ENCODE measurements at places on chromosomes 11 and 22. TPM values are rescaled to one million over a fixed set of nuclear protein-coding genes. Genes with fewer than 3 reads are reported as not detected.
A peak's percentile ranks its signal among the peaks of the same experiment; 100 is the strongest.

GRCh38 chr22:37138849-37139561 lies 10.7 kb downstream of the IL2RB start:
- no peak for DNase-seq
- H3K36me3 ChIP-seq, result no peaks in the 10 kb centered on the region
- H3K27ac ChIP-seq, result no peak overlapping the region
- H3K4me3 ChIP-seq, result no peak overlapping the region
- no peaks in the 10 kb centered on the region for H3K27me3 ChIP-seq

DNA sequence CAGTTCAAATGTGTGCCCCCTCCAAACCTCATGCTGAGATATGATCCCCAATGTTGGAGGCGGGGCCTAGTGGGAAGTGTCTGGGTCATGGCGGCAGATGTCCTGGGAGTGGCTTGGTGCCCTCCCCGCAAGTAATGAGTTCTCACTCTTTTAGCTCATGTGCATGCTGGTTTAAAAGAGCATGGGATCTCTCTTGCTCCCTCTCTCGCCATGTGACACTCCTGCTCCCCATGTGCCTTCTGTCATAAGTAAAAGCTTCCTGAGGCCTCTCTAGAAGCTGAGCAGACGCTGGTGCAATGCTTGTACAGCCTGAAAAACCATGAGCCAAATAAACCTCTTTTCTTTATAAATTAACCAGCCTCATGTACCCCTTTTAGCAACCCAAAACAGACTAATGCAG lies 98.8 kb downstream of the SGSM3 start:
- peaks cover 2% of the 10 kb centered on the region for H3K4me1 ChIP-seq
- DNase-seq, result no peak
- no peaks in the 10 kb centered on the region for H3K27me3 ChIP-seq
- no peak overlapping the region for H3K27ac ChIP-seq

DNA sequence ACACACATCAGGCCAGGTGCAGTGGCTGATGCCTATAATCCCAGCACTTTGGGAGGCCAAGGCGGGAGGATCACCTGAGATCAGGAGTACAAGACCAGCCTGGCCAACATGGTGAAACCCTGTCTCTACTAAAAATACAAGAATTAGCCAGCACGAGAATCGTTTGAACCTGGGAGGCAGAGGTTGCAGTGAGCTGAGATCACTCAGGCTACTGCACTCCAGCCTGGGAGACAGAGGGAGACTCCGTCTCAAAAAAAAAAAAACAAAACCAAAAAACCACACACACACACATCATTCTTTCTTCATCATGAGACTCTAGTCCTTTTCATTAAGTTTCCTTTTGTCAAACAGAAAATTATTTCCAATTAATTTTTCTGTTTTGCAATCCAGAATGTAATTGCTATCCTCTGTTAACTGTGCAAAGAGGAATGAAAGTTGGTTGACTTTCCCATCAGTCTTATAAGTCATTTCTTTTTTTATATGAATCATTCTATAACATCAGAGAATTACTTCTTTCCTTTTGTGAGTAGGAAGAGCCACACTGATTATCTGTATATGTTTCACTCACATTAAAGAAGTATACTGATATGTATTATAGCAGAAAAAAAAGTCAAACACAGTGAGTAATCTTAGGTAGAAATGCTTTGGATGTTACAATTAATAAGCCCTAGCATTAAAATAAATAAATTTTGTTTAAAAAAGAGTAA lies 52.2 kb downstream of the HORMAD2 start:
- H3K27ac ChIP-seq, result no peak overlapping the region
- H3K4me3 ChIP-seq, result no peak overlapping the region
- H3K36me3 ChIP-seq, result no peaks in the 10 kb centered on the region
- H3K4me1 ChIP-seq, result no peaks in the 10 kb centered on the region
- DNase-seq, result no peak

DNA sequence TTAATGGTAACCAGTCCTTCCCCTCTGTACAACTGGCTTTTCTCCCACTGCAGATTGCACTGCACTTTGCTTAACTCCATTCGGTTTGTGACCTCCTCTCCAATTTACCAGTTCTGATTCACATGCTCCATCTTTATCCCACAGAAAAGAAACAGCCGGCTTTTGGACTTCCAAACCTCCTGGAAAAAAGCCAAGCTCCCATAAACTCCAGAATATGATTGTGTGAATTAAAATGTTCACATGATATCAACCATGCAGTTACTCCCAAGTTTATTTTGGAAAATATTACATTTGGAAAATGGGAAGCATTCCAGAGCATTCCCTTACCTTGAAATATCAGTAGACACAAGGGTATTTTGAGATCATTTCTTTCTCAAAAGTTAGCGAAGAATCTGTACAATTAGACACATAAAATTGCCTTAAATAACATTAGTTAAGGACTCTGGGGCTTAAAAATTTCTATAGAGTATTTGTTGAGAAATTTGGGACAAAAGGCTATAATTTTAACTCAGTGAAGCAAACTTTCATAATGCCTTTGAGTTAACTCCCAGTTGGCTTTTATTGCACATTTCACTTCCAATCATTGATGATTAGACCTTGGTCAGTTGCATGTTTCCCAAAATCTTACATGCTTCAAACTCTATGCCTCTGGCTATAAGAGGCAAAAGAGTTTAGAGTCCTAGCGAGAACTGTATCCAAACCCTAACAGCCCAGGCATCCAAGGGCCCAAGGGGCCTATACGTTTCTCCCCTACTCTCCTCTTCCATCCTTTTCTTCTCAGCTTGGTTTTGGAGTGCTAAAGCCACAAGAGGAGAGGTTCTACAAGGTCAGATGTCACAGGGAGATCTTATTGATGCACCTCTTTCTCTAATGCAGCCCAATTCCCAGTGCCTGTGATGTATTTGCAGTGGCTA lies 23.6 kb upstream of the TMEM135 start:
- no peaks in the 10 kb centered on the region for H3K27me3 ChIP-seq
- no peak overlapping the region for H3K4me3 ChIP-seq
- DNase-seq, result peak; percentile 96
- H3K4me1 ChIP-seq, result peaks cover 8% of the 10 kb centered on the region
- H3K27ac ChIP-seq, result peak overlapping the region; percentile 81

- no peaks in the 10 kb centered on the region for H3K36me3 ChIP-seq
- DNase-seq, result no peak
- no peak overlapping the region for H3K27ac ChIP-seq
- peaks cover 23% of the 10 kb centered on the region for H3K27me3 ChIP-seq
- H3K4me3 ChIP-seq, result no peak overlapping the region
These were observed 14.1 kb downstream of the WT1 start for GRCh38 chr11:32420937-32421901.

- no peak overlapping the region for H3K4me3 ChIP-seq
- no peak overlapping the region for H3K27ac ChIP-seq
- no peak for DNase-seq
- no peaks in the 10 kb centered on the region for H3K4me1 ChIP-seq
- peaks cover 3% of the 10 kb centered on the region for H3K27me3 ChIP-seq
- no peaks in the 10 kb centered on the region for H3K36me3 ChIP-seq
These were observed 61.4 kb downstream of the EFCAB6 start for GRCh38 chr22:43750751-43751150.

GRCh38 chr11:64150481-64151239 lies 15.3 kb downstream of the MACROD1 start:
- H3K27ac ChIP-seq, result peak overlapping the region; percentile 6
- no peak overlapping the region for H3K4me3 ChIP-seq
- H3K4me1 ChIP-seq, result peaks cover 45% of the 10 kb centered on the region

Gene PTPRCAP
- total RNA-seq, result 0.84 TPM

Gene DSCAML1
- total RNA-seq, result 0.80 TPM

Gene OR52N4
- total RNA-seq, result not detected

DNA sequence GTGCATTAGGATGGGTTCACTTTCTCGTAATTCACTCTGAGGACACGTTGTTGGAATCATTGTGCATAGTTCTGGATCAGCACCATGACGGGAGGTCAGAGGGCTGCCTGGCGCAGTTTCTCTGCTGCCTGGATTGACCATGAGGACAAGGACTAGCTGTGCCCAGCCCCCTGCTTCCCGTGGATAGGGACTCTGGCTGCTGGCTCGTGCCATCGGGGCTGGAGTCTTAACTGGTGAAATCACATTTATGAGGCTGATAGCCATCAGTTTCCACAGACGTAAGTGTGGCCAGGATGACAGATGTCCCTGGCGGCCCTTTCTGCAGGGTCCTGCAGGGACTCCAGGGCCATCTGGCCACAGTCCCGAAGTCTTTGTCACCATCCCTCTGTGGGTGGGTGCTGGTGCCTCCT lies 24.1 kb upstream of the GRAMD4 start:
- no peaks in the 10 kb centered on the region for H3K36me3 ChIP-seq
- H3K27me3 ChIP-seq, result no peaks in the 10 kb centered on the region
- H3K4me3 ChIP-seq, result no peak overlapping the region
- H3K27ac ChIP-seq, result no peak overlapping the region
- H3K4me1 ChIP-seq, result peaks cover 25% of the 10 kb centered on the region

Gene SPECC1L
- total RNA-seq, result 29.6 TPM

DNA sequence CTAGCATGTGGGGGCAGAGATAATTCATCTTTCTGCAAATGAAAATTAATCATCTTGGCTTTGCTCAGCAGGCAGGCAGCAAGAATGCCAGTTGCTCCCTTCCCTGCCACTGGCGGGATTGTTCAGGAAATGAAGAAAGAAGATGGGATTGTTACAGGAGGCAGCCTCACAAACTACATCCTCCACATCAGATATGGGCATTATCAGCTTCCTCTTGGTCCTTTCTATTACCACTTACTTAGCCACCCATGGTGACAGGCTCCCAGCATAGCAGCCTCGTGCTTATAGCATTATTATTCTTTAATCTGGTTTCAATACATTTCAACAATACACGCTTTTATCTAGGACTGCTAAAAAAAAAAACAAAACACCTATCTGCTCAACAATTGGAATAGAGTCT lies 461.6 kb upstream of the ISX start:
- no peak overlapping the region for H3K27ac ChIP-seq
- no peaks in the 10 kb centered on the region for H3K4me1 ChIP-seq
- H3K4me3 ChIP-seq, result no peak overlapping the region
- no peaks in the 10 kb centered on the region for H3K36me3 ChIP-seq

GRCh38 chr22:45398214-45398613 lies 15.2 kb downstream of the SMC1B start:
- H3K4me1 ChIP-seq, result peaks cover 9% of the 10 kb centered on the region
- no peak overlapping the region for H3K4me3 ChIP-seq
